ENCODE measurements at places on chromosomes 16 and 17. TPM values are rescaled to one million over a fixed set of nuclear protein-coding genes. Genes with fewer than 3 reads are reported as not detected.

- no peak for DNase-seq
- H3K4me1 ChIP-seq = no peaks in the 10 kb centered on the region
- no peaks in the 10 kb centered on the region for H3K27me3 ChIP-seq
- no peak overlapping the region for H3K4me3 ChIP-seq
- H3K36me3 ChIP-seq = no peaks in the 10 kb centered on the region
- H3K27ac ChIP-seq = no peak overlapping the region
Measured at GRCh38 chr17:51455931-51456330, 195.6 kb downstream of the UTP18 start.

- H3K36me3 ChIP-seq = no peaks in the 10 kb centered on the region
- no peak overlapping the region for H3K27ac ChIP-seq
- H3K4me1 ChIP-seq = peaks cover 9% of the 10 kb centered on the region
- DNase-seq = no peak
Measured at GRCh38 chr17:27496971-27497370, 40.7 kb downstream of the KSR1 start.

GRCh38 chr16:75590920-75591843 lies 25.0 kb downstream of the GABARAPL2 start:
- no peaks in the 10 kb centered on the region for H3K27me3 ChIP-seq
- no peak overlapping the region for H3K4me3 ChIP-seq
- DNase-seq = no peak
- H3K27ac ChIP-seq = no peak overlapping the region
- H3K36me3 ChIP-seq = no peaks in the 10 kb centered on the region
- peaks cover 7% of the 10 kb centered on the region for H3K4me1 ChIP-seq

DNA sequence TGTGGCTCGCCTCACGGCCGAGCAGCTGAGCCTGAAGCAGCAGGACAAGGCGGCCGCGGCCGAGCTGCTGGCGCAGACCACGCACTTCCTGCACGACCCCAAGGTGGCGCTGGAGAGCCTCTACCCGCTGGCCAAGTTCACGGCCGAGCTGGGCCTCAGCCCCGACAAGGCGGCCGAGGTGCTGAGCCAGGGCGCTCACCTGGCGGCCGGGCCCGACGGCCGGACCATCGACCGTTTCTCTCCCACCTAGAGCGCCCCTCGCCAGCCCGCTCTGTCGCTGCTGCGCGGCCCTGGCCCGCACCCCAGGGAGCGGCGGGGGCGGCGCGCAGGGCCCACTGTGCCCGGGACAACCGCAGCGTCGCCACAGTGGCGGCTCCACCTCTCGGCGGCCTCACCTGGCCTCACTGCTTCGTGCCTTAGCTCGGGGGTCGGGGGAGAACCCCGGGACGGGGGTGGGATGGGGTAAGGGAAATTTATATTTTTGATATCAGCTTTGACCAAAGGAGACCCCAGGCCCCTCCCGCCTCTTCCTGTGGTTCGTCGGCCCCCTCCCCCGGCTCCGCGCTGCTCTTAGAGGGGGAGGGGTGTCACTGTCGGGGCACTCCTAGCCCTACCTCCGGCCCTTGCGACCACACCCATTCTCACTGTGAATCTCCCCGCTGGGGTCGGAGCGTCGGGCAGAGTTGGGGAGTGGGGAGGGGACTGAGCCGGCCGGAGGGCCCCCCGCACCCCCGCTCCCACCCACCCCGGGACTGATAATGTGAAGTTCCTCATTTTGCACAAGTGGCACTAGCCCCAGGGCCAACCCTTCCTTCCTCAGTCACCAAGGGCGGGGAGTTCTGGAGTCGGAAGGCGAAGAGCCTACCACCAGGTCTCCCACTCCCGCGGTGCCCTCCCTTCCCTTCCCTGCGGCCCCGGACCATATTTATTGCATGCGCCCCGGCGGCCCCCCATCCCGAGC lies 4.0 kb downstream of the HIC1 start:
- no peaks in the 10 kb centered on the region for H3K36me3 ChIP-seq
- H3K27ac ChIP-seq = no peak overlapping the region
- H3K27me3 ChIP-seq = no peaks in the 10 kb centered on the region
- DNase-seq = peak; percentile 92

DNA sequence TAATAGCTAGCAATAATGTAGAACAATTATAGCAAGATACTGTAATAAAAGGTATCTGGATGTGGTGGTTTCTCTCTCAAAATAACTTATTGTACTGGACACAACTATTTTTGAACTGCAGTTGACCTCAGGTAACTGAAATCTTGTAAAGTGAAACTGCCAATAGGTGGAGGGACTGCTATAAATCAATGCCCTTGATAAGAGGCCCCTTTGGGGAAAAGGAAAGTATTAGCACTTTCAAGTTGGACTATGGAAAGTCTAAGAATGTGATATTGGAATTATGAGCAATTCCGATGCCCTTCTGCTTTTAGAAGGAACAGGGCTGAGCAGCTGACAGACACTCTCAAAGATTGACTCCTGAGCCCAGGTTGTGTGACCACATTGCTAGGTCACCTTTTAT lies 44.5 kb upstream of the ARHGAP44 start:
- H3K36me3 ChIP-seq = no peaks in the 10 kb centered on the region
- DNase-seq = no peak
- H3K27ac ChIP-seq = no peak overlapping the region

DNA sequence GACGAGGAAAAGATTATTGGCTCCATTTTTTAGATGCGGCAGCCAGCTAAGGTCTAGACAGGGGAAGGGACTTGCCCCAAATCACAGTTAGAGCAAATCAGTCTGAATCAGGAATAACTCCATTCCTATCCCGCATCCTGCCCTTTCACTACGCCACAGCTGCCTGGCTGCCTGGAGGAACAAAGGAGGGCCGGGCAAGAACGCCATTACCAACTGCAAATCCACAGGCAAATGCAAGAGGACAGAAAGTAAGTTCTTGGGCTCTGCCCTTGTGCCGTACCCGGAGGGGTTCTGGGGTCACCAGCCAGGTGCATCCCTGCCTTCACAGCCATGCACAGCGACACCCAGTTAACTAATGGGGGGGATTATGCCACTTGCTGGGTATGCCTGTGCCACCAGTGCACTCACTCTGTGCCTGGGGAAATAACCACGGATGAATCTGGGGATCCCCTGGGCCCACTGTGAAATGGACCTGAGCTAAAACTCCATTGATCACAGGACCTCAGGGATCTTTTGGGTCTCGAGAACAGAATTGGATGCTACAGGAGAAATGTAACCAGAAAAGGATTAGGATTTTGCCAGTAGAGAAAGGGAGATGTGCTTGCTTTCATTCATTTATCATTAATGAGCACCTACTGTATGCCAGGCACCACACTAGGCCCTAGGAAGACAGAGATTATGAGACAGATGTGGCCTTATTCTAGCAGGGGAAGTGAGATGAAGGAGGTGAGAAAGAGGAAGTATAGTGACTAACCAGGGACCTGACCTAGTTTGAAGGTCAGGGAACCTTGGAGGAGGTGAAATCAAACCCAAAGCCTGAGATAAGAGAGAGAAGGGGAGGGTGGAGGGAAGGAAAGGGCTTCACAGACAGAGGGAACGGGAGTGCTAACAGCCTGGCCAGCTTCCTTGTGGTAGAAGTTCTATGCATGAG lies 17.7 kb downstream of the BCL7C start:
- H3K27me3 ChIP-seq = no peaks in the 10 kb centered on the region
- H3K4me1 ChIP-seq = peaks cover 31% of the 10 kb centered on the region
- H3K36me3 ChIP-seq = no peaks in the 10 kb centered on the region
- peak overlapping the region; percentile 94 for H3K4me3 ChIP-seq

GRCh38 chr17:8376271-8377067 lies at the start of gene KRABD2:
Gene KRABD2, minus strand, starts transcription at chr17:8376704.
- H3K27me3 ChIP-seq = no peaks in the 10 kb centered on the region
- peak; percentile 57 for DNase-seq
- peaks cover 46% of the 10 kb centered on the region for H3K36me3 ChIP-seq

GRCh38 chr16:46568472-46569230 lies 52.5 kb downstream of the SHCBP1 start:
- DNase-seq = no peak
- no peak overlapping the region for H3K4me3 ChIP-seq
- no peak overlapping the region for H3K27ac ChIP-seq
- no peaks in the 10 kb centered on the region for H3K36me3 ChIP-seq
- no peaks in the 10 kb centered on the region for H3K27me3 ChIP-seq

DNA sequence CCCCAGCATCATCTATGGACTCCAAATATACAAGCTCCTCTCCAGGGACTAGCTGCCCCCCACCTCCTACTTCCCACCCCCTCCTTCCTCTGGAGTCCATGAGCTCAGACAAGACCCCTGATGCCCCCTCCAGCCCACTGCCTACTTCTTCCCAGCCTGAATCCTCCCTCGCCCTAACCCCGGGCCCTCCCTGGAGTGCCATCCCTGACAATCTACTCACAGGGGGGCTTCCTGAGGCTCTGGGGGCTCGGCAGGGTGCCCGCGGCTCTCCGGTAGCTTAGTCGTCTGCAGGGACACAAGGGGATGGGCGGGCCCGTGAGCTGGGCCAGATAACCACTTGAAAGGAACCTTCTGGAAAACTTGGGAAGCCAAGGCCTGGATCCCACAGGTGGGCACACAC lies 15.1 kb downstream of the MPP3 start:
- no peak for DNase-seq
- no peaks in the 10 kb centered on the region for H3K4me1 ChIP-seq
- no peaks in the 10 kb centered on the region for H3K27me3 ChIP-seq

METTL22 gene
- total RNA-seq = 48.9 TPM

- H3K27ac ChIP-seq = no peak overlapping the region
- no peaks in the 10 kb centered on the region for H3K4me1 ChIP-seq
- H3K36me3 ChIP-seq = no peaks in the 10 kb centered on the region
- H3K27me3 ChIP-seq = no peaks in the 10 kb centered on the region
Measured at GRCh38 chr16:79316004-79316458, 284.5 kb downstream of the MAF start.

DNA sequence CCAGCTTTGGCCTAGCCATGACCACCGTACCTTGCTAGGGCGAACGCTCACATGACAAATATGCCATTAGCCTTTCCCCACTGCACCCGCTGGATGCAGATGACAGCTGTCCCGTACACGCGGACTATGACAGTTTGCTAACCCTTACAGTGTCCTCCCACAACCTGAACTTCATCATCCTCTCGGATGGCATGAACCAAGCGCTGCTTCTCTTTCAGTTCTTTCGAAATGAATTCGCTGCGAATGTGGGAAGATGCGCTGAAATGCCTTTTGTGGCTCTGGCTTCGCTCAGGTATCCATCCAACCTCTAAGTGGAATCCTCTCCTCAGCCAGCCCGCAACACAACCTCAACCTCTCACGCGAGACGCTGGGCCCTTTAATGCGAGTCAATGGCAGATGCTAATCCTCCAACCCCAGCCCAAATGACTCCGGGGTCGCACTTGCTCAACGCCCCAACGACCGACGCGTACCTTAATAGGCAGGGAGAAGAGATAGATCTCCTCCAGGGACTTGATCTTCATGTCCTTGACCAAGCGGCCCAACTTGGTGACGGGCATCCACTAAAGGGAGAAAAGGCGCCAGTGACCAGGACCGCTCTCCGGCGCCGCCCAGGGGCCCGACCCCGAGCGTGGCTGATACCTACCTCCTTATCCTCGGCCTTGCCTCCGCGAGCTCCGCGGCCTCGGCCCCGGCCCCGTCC lies 670 bp downstream of the RPS2 start:
- H3K4me1 ChIP-seq = peaks cover 43% of the 10 kb centered on the region
- DNase-seq = peak; percentile 68
- peak overlapping the region; percentile 94 for H3K27ac ChIP-seq
- peaks cover 23% of the 10 kb centered on the region for H3K36me3 ChIP-seq
- H3K4me3 ChIP-seq = peak overlapping the region; percentile 81

GRCh38 chr16:82675300-82675699 lies 48.5 kb downstream of the CDH13 start:
- H3K4me1 ChIP-seq = peaks cover 7% of the 10 kb centered on the region
- H3K36me3 ChIP-seq = no peaks in the 10 kb centered on the region
- DNase-seq = no peak
- no peak overlapping the region for H3K4me3 ChIP-seq

GRCh38 chr17:80539022-80539641 lies 5.5 kb upstream of the RPTOR start:
- no peak overlapping the region for H3K27ac ChIP-seq
- H3K27me3 ChIP-seq = no peaks in the 10 kb centered on the region
- no peaks in the 10 kb centered on the region for H3K36me3 ChIP-seq
- peak; percentile 61 for DNase-seq
- peaks cover 6% of the 10 kb centered on the region for H3K4me1 ChIP-seq
- H3K4me3 ChIP-seq = peak overlapping the region; percentile 32

WNT9B gene
- not detected for total RNA-seq

DNAI2 gene
- not detected for total RNA-seq

SLC5A10 gene
- total RNA-seq = not detected

GRCh38 chr17:75776386-75777295 lies 8.0 kb upstream of the UNK start:
- peak; percentile 70 for DNase-seq
- no peak overlapping the region for H3K27ac ChIP-seq
- H3K36me3 ChIP-seq = peaks cover 21% of the 10 kb centered on the region
- no peaks in the 10 kb centered on the region for H3K27me3 ChIP-seq
- peaks cover 33% of the 10 kb centered on the region for H3K4me1 ChIP-seq

HCRT gene
- total RNA-seq = not detected

DNA sequence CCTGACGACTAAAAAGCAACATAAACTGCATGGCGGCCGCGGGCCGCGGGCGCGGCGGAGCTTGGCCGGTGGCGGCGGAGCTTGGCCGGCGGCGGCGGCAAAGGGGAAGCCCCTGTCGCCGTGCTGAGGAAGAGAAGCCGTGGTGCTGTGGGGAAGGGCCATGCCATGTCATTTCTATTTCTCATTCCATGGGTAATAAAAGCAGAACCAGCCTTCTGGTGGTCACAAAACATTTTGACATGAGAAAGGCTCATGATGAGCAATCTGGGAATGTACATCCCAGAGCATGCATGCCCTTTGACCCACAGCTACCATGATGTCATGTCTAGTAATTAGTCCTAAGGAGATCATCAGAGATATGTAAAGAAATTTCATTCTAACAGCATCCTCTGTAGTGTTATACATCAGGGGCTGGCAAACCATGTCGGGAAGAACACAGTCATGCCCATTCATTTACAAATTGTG lies 23.9 kb upstream of the HEATR6 start:
- no peaks in the 10 kb centered on the region for H3K27me3 ChIP-seq
- peak overlapping the region; percentile 32 for H3K4me3 ChIP-seq
- H3K27ac ChIP-seq = no peak overlapping the region
- DNase-seq = peak; percentile 42

SKAP1 gene
- 1.8 TPM for total RNA-seq

AGRP gene
- not detected for total RNA-seq

CTRL gene
- 1.6 TPM for total RNA-seq

DNA sequence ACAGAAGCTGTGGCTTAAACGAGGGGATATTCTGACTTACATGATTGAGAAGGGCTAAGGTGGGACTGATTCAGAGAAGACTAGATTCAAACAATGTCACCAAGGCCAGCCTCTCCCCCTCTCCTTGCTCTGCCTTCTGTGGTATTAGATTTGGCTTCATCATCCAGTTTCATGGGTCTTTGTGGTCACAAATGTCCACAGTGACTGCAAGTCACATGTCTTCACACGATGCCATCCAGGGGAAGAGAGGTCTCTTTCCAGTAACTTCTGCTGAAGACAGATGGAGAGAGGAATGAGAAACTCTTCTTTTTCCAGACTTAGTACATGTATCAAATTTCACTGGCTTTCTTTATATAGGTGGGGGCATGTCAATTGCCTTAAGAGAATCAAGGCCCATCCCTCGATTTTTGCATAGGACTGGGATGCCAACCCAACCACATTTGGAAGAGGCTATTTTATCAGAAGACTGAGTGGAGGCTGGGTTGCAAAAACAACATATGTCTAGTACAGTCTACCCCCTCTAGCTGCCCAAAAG lies 57.3 kb upstream of the HNF1B start:
- no peaks in the 10 kb centered on the region for H3K27me3 ChIP-seq
- no peak overlapping the region for H3K4me3 ChIP-seq
- no peak overlapping the region for H3K27ac ChIP-seq
- no peaks in the 10 kb centered on the region for H3K36me3 ChIP-seq

GRCh38 chr17:56810343-56810742 lies 23.4 kb downstream of the C17orf67 start:
- H3K4me3 ChIP-seq = no peak overlapping the region
- no peaks in the 10 kb centered on the region for H3K36me3 ChIP-seq
- H3K4me1 ChIP-seq = no peaks in the 10 kb centered on the region
- H3K27ac ChIP-seq = no peak overlapping the region
- H3K27me3 ChIP-seq = peaks cover 3% of the 10 kb centered on the region
